ENCODE measurements at places on chromosomes 1 and 21.
A peak's percentile ranks its signal among the peaks of the same experiment; 100 is the strongest.

- DNase-seq: no peak
Measured at GRCh38 chr1:244242446-244242845, 191.4 kb downstream of the ZBTB18 start.

GRCh38 chr21:38277501-38278131, 20.8 kb downstream of the KCNJ15 start:
- DNase-seq: peak; percentile 95

DNA sequence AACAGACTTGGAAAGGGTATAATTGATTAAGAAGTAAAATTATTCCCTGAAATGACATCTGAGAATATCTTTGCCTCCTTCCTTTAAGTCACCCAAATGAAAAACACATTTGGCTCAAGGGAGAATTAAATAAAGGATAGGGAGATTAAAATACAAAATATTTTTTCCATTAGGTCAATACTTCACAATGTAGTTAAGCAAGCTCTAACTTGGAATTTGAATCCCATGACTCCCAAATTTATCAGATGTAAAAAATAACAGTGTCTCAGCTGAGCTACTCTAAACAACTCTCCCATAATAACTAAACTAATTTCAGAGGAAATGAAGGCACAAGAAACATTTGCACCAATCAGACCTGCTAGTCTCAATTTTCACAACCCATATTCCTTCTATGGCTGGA, 6.5 kb upstream of the NMNAT2 start:
- DNase-seq: no peak

- DNase-seq: no peak
Measured at GRCh38 chr1:235244974-235245592, 82.9 kb downstream of the ARID4B start.

DNA sequence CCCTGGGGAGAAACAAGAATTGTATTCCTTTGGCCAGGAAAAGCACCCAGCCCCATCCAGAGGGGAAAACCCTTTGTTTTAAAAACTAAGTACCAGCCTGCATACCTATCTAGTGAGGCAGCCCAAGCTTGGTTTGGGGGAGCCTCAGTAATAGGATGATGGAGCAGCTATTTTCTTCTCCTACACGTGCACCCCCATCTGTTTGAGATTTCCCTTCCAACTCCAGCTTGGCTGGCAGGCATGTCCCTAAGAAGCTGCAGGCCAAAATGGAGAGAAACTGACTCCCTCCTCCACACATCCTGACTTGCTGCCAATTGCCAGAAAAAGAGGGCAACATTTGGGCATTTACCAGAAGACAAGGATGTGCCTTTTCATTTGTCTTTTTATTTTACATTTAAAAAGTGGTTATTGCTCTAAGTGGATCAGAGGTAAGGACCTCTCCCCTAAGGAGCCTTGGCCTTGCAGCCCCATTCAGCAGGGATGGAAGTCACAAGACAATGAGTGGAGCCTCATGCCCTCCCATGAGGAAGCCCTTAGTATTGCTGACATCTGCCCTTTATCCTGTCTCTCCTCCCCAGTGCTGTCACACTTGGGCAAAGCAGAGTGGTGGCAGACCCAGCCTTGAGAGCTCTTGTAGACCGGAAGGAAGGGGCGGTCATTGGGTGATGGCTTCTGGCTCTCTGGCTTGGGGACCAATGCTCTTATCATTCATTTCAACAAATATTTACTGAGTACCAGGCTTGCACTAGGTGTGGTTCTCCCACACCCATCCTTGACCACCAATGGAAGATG, 8.6 kb downstream of the FNDC5 start:
- DNase-seq: no peak

GRCh38 chr1:218694636-218695035, 349.5 kb downstream of the TGFB2 start:
- DNase-seq: no peak

GRCh38 chr1:236465959-236466303, 57.9 kb upstream of the LGALS8 start:
- DNase-seq: no peak

DNA sequence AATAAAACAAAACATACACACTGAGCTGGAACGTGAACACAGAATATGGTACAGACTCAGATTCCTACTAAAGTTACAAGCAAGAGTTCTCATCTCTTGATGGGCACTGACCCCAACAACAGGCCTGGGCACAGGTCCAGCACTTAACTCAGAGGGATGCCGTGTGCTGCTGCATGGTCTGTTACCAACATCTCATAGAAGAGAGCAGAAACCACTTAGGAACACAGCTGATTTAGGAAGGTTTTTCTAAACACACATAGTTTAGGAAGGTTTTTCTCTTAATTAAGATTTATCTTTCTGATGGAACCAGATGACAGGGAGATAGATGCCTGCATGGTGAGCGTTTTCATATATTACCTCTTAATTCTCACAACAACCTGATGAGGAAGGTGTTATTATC, 1.5 kb downstream of the GCLM start:
- peak; percentile 57 for DNase-seq

- DNase-seq: no peak
Measured at GRCh38 chr1:178659789-178660208, 65.2 kb upstream of the RALGPS2 start.

- DNase-seq: no peak
Measured at GRCh38 chr1:39758556-39759435, 12.4 kb downstream of the OXCT2 start.

DNA sequence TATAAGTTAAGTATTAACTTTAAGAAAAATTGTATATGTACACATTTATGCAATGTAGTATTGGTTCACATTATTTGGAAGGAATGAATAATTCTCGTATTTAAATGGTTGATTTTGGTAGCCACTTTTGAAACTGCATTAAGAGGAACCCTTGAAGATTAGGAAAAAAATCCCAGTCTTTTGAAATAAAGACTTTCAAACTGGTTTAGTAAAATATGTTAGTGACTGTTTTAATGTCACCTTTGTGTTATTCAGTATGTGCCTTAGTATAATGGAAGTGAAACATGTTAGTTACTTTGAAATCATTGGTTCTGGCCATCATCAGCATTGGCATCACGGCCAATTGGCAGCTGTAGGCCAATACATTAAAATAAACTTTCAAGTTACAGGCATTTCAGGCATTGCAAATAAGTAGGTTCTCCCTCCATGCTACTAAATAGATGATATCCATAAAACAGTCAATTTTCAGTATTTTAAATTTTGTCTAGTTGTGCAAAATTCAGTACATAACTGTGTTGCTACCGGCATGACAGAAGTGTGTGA, 4.4 kb downstream of the MIER1 start:
- no peak for DNase-seq

DNA sequence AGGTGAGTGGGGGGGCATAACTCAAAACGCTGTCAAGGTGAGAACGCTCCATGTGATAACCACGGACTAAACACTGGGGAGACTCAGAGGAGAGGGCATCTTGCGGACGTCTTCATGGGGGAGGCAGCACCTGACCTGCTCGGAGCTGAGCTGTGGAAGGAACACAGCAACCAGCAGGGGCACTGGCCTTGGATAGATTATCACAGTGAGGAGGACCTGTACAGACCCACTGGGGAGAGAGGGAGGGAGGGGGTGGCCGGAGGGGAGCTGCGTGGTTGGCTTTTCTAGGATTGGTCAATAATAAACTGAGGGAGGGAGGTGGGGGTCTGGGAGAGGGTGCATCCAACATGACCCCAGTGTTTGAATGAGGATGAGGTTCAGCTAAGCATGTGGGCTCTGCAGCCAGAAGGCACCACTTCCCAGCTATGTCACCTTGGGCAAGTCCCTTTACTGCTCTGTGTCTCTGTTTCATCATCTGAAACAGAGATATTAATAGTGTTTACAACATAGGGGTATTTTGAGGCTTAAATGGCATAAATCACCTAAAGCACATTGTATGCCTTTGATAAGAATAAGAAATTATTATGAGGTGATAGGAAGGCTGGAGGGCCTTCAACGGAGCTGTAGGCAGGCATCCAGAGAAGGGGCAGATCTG, 123.3 kb downstream of the GRIK3 start:
- DNase-seq: no peak

- DNase-seq: no peak
Measured at GRCh38 chr1:207825409-207825695, 73.5 kb downstream of the CD46 start.

- DNase-seq: no peak
Measured at GRCh38 chr1:4736254-4736653, 81.8 kb downstream of the AJAP1 start.

GRCh38 chr1:153849487-153850185, 73.1 kb downstream of the GATAD2B start:
- DNase-seq: no peak

DNA sequence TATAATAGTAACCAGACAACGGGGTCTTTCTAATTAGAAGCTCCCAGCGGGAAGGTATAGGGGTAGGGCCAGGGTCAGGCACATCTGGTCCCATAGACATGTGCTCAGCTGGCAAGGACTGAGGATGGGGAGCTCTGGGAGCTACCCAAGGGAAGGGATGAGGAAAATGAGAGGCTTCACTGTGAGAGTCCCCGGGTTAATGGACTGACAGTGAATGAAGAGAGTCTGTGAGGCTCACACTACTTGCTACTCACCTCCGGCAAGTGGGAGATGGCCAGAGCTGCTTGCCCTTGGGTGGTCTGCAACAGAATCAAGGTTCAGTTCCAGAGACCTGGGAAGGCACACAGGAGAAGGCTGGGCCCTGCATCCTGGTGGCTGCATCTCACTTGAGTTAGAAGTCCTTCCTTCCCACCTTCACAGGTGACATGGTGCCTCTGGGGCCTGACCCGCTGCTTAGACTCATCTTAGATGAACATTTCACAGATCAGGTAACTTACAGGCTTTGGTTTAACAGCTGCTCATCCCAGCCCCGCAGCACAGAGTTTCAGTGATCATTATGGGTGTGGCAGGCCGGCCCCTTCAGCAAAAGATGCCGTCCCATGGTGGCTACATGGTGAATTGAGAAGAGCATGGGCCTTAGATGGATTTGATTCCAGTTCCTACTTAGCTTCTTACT, 31.7 kb downstream of the EIF2D start:
- DNase-seq: no peak

GRCh38 chr1:25743164-25744139, 56.5 kb upstream of the SELENON start:
- no peak for DNase-seq

GRCh38 chr1:164064501-164064900, 494.5 kb upstream of the PBX1 start:
- DNase-seq: no peak

- no peak for DNase-seq
Measured at GRCh38 chr1:24362396-24362795, 43.2 kb downstream of the GRHL3 start.

DNA sequence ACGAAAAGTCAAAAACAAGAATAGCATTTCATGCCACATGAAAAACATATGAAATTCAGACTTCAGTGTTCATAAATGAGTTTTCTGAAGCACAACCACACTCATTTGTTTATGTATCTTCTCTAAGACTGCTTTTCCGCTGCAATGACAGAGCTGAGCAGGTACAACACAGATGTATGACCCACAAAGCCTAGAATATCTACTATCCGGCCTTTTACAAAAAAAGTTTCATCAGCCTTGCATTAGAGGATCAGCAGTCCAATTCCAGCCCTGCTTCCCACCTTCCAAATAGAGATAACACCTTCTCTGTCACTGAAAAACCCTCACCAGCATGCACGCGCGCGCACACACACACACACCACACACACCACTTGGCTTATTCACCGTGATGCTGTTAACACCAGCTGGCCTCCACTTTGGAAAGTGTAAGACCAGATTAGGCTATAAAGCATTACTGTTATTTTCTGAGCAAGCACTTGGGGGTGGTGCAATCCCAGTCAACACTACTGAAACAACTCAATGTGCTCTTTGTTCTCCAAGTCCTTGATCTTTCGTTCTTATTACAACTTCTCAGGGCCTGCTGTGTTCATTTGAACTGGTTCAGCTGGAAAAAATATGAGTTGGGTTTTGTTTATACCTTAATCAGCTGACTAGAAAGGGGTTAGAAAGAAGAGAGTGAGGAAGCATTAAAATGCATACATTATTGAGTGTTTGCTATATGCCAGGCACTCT, 90.0 kb downstream of the GLUL start:
- DNase-seq: no peak

GRCh38 chr21:23986214-23986613, 1621.1 kb downstream of the MRPL39 start:
- no peak for DNase-seq

GRCh38 chr1:65681096-65681495, 111.6 kb upstream of the PDE4B start:
- DNase-seq: no peak

GRCh38 chr1:44707959-44708831, 22.8 kb downstream of the RNU5D-1 start:
- DNase-seq: peak; percentile 72

- no peak for DNase-seq
Measured at GRCh38 chr1:156760092-156760795, 7.1 kb upstream of the PRCC start.

GRCh38 chr1:31181515-31182343, 58.0 kb downstream of the NKAIN1 start:
- peak; percentile 49 for DNase-seq

DNA sequence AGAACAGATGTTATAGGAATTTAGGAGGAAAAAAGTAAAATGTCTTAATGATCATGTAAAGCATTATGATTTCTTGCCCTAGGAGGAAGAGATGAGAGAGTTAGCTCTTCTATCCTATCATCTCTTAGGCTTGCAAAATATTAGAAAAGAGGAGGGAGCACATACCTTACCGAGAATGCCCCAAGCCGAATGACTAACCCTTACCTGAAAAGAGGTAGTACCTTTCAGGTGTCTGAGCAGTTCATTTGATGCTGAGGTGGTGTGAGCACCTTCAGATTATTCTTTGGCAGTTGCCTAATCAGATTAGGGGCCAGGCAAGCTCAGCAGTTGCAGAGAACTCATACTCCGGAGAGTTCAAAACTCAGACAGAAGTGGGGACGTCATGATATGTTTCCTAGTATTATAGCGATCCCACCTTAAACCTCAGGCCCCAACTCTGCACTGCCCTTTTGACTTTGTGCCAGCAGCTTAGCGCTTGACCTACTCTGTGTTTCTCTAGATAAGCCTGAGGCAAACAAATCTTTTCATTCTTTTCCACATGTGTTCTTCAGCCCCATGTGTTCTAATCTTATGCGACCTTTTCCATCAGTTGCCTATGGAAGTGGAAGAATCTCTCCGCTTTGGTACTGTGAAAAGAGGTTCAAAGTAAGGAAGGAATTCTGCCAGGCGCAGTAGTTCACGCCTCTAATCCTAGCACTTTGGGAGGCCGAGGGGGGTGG, 52.5 kb downstream of the ATP2B4 start:
- no peak for DNase-seq

GRCh38 chr1:116682641-116683221, 15.2 kb upstream of the IGSF3 start:
- no peak for DNase-seq

DNA sequence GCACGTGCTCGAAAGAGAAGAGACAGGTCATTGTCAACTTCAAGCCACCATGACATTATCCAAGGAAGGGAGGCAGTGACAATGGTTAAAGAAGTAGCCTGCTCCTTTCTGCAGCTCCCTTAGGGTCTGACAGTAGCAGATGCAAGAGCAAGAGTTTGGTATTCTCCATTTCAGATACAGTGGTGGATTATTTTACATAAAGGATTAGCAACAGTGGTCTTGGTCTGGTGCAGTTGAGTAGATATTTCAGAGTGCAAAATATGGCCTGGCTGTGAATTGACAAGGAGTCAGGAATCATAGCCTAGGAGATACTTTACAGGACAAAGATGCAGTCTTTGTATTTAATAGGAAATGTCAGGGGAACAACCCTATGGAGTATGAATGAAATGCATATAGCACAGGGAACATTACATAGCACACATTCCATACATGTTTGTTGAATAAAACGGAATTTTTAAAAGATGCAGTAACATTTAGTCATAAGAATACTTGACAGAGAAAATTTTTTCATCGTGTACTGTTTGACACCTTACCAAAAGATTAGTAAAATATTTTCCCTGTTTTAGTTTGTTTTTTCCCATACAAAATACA, 41.8 kb downstream of the CHRM3 start:
- DNase-seq: no peak
